OCI-M1 (cell line): ENCODE measurements at places on chromosomes 13 and 19.
A peak's percentile ranks its signal among the peaks of the same experiment; 100 is the strongest.

- DNase-seq, result no peak
Observed at GRCh38 chr13:31477961-31478360, 261.4 kb upstream of the RXFP2 start.

DNA sequence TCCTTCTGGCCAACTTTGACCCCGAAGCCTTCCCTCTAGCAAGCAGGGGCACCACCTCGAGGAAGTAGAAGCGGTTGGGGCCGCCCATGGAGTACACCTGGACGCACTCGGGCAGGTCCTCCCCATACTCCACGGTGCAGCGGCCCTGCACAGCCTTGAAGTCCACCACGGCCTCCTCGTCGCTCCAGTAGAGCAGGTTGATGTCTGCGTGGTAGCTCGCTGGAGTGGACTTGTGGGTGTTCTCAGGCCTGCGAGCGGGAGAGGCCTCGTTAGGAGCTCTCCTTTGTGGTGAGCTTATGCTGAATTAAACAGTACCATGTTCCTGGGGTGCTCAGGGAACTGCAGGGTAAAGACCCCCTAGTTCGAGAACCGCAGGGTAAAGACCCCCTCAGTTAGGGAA is 22.3 kb upstream of the EIF3G start:
- no peak for DNase-seq

DNA sequence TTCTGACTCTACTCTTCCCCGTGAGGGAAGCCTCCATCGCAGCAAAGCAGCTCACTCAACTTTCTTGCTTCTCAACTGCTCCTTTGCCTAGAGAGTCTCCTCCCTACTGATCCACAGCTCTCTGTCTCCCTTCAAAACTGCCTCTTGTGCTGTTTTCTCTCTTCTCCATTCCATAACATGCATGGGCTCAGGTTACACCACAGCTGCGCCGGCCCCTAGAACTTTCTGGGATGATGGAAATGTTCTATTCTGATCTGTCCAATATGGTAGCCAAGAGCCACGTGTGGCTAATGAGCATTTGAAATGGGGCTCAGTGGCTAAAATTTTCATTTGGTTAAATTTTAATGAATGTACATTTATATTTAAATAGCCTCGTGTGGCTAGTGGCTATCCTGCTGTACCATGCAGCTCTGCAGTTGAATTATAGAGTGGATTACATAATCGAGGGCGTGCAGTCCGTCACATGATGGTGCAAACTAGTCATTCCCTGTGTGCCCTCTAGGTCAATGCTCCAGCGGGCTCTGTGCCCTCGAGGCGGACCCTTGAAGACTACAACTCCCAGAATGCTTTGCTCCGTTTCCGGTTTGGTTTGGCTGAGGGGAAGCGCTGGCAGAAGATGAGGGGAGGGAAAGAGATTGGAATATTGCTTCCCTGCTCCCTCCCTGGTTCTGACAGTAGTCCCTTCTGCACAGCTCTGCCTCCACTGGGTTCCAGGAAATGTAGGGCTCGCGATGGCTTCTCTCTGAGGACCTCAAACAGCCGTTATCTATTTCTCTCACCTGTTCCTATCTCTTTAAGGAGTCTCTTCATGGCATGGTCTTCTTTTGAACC is 109.8 kb downstream of the CACNA1A start:
- peak; percentile 57 for DNase-seq

GRCh38 chr13:112709825-112710783 is 20.3 kb downstream of the ATP11A start:
- DNase-seq, result no peak

DNA sequence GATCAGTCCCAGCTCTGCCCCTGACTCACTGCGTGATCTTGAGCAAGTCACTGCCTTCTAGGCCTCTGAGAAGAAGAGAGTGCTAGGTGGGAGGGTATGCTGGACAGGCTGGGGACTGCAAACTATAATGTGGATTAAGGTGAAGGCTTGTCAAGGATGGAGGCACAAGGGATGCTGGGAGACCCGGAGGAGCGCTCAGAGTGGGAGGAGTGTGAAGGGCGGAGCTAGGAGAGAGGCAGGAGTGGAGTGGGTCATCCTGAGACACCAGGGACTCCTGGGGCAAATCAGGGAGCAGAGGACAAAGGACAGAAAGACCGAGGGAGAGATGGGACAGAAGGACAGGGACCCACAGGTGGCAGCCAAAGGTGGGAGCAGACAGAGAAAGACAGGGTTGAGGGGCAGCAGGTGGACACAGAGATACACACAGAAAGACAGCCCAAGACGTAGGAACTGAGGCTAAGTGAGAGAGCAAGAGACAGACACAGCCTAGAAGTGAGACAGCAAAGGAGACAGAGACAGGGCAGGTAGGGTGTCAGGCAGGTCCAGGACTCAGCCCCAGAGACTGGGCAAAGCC is 2.6 kb downstream of the GRIK5 start:
- no peak for DNase-seq

GRCh38 chr13:88005188-88005587 is 334.0 kb downstream of the SLITRK5 start:
- DNase-seq, result no peak

DNA sequence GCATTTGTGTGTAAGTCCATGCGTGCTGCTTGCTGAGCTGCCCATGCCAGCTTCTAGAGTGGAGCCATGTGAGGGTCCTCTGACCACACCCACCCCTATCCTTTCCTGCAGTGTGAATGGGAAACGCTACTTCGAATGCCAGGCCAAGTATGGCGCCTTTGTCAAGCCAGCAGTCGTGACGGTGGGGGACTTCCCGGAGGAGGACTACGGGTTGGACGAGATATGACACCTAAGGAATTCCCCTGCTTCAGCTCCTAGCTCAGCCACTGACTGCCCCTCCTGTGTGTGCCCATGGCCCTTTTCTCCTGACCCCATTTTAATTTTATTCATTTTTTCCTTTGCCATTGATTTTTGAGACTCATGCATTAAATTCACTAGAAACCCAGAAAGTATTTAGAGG is 10.3 kb downstream of the TBCB start:
- DNase-seq, result no peak

GRCh38 chr13:108643646-108644353 is 14.4 kb downstream of the MYO16 start:
- DNase-seq, result no peak

- DNase-seq, result no peak
Observed at GRCh38 chr13:44307844-44308243, 65.8 kb upstream of the SERP2 start.

DNA sequence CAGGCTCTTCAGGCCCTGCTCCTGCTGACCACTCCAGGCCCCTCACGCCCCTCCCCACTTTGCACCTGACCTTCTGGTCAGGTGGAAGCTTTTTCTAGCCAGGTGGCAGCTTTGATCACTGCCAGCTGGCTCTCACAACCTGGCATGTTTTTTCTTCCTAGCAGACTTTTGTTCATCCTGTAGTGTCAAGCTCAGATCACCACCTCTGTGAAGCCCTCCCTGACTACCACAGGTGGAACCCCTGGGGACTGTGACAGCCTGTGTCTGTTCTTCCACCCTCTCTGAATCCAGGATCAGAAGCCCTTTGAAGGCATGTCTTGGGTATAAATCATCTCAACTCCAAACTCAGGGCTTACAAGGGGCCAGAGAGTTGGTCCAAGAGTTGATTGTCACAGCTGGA is 10.3 kb upstream of the CNFN start:
- DNase-seq, result no peak

GRCh38 chr19:19579533-19580361 is 38.7 kb downstream of the PBX4 start:
- no peak for DNase-seq

GRCh38 chr19:39263912-39264305 is 4.3 kb upstream of the IFNL2 start:
- DNase-seq, result no peak

- DNase-seq, result peak; percentile 78
Observed at GRCh38 chr19:48400018-48400742, 6.7 kb downstream of the GRIN2D start.

- DNase-seq, result no peak
Observed at GRCh38 chr13:61170856-61171255, 244.8 kb downstream of the PCDH20 start.

DNA sequence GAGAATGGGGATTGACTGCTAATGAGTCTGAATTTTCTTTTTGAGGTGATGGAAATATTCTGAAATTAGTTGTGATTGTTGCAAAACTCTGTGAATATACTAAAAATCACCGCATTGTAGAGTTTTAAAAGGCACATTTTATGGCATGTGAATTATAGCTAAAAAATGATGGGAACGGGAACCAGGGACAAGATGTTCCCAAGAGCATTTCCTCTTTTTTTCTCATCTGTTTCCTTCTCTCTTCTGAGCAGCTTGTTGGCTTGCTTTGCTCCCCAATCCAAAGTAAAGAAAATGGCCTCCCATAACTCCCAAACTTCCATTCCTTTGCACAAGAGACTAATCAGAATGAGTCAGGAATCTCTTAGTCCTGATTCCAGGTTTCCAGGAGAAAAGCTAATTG is 459.2 kb downstream of the TSHZ3 start:
- no peak for DNase-seq

DNA sequence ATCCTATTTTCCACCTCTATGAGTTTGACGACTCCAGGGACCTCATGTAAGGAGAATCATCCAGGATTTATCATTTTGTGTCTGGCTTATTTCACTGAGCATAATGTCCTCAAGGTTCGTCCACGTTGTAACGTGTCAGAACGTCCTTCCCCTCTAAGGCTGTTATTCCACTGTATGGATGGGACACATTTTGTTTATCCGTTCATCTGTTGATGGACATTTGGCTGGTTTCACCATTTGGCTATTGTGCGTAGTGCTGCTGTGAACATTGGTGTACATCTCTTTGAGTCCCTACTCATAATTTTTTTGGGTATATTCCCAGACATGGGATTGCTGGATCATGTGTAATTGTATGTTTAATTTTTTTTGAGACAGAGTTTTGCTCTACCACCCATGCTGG is 21.5 kb downstream of the CRTC1 start:
- no peak for DNase-seq

GRCh38 chr13:99376132-99376531 is 68.9 kb upstream of the GPR183 start:
- no peak for DNase-seq

DNA sequence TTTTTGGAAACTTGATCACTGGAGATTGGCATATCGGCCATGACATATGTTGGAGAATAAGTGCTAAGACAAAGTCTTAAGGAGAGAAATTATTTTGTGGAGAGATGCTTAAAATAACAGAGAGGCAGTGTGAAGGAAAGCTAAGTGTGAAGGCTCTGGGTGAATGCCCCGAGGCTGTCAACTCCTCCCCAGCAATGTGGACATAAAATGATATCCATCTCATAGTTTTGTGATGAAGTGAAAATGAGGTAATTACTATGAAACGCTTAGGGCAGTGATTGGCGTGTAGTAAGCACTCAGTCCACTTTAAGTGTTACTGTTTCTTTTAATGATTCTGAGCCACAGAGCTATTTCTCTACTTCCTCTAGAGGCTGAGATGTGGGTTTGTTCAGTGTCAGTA is 195.8 kb upstream of the KLF12 start:
- no peak for DNase-seq

- no peak for DNase-seq
Observed at GRCh38 chr19:34975056-34975455, 11.0 kb upstream of the ZNF792 start.

GRCh38 chr19:49818649-49819370 is 721 bp downstream of the MED25 start:
- DNase-seq, result peak; percentile 60

GRCh38 chr13:31880851-31881494 is 141.6 kb downstream of the RXFP2 start:
- DNase-seq, result no peak

DNA sequence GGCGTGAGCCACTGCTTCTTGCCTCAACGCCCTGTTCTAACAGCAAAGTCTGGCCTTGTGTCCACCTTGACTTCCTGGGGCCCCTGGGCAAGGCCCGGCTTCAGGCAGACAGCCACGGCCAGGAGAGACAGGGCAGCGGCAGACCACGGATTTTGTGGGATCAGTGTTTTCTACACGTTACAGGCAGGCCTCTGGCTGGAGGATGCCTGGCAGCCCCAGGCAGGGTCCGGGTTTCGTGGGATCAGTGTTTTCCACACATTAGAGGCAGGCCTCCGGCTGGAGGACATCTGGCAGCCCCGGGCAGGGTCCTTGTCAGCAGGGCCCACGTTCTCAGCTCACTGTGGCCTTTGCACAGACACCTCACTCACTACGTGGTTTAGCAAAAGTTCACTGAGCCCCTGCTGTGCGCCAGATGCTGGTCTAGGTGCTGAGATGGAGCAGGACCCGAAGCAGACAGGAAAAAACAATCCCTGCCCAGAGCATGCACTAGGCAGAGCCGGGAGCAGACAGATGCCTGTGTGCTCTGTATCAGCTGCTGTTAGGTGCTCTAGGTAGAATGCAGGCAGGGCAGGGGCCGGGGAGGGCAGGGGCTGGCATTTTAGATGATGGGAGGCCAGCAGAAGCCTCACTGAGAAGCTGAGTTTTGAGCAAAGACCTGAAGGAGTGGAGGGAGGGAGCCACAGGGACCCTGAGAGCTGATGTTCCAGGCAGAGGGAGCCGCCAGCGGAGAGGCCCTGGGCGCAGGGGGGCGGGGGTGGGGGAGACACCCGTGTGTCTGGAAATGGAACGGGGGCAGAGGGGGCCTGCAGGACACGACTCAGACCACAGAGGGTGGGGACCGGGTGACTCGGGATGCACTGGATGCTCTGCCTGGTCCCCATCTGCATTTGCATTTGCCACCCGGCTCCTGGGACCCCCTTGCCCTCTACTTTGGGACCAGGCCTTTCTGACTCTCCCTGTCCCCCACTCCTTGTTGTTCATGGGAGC is 25.0 kb upstream of the NCCRP1 start:
- DNase-seq, result no peak

DNA sequence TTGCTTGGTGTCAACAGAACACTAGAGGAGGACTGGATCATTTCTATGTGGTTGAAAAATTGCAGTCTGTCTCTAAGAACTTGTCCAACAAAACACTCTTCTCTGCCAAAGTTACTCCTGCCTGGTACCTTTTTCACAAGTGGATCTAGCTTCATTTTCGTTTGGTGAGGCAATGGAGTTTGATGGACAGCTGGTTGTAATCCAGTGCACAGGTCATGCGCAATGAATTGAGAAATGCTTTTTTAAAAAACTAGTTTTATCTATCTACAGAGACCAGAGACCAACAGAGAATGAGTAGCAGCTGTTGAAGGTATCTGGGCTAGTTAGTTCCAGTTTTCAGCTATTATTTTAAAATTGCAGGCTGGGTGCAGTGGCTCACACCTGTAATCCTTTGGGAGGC is 12.0 kb upstream of the KBTBD6 start:
- no peak for DNase-seq

DNA sequence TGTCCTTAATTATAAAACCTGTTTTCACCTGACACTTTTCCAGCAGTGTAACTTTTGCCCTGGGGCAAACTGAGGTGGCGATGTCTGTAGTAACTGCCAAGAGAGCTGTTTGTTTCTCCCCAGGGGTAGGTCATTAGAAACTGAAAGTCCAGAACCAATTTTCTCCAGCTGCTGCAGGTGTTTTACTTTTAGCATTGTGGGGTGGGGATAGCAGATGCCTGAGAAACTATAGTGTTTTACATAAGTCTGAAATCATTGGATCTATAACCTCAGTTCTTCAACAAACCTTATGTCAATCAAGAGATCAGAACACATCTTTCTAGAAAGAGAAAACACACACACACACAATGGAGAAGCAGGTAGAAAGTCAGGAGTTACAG is 92.7 kb downstream of the LHFPL6 start:
- DNase-seq, result no peak
